HEK293T (cell line): ENCODE measurements at places on chromosomes 16 and 17.

DNA sequence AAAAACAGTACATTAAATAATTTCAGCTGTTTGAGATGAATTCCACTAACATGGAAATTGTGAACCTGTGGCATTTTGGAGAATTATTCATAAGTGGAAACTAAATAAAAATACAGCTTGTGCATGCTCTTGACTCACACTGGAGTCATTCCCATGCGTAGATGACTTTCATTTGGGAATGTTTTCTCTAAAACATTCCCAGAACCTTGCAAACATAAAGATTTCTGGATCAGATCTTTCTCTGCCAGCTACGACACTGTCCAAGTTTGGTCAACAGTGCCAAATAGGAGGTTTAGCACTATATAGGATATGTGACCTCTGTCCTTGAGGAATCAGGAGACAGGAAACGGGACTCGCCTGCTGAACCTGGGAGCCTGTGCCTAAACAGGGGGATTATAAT lies 400.9 kb downstream of the SLC39A11 start:
- DNase-seq, result no peak

GRCh38 chr16:9105189-9105588 lies 13.7 kb downstream of the HAPSTR1 start:
- DNase-seq, result no peak

DNA sequence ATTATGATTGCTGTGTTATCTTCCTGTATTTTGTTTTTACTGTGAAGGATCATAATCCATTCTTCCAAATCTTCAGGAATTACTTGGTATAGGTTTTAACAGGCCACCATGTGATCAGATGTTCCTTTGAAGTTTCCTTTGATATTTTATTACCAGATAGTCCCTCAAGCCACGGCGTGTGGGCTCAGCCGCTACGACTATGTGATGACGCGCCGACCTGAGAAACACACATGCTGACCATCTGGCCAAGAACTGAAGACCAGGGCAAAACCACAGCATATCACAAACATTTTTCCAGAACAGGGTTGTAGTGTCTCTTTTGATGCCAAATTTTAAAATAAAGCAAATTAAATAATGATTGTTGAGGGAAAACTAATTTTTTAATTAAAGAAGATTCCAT lies 47.3 kb downstream of the ZCCHC14 start:
- DNase-seq, result no peak

GRCh38 chr17:45311760-45312476 lies 4.9 kb downstream of the MAP3K14 start:
- DNase-seq, result no peak

- DNase-seq, result no peak
Observed at GRCh38 chr17:82012640-82013295, 9.9 kb downstream of the CENPX start.

DNA sequence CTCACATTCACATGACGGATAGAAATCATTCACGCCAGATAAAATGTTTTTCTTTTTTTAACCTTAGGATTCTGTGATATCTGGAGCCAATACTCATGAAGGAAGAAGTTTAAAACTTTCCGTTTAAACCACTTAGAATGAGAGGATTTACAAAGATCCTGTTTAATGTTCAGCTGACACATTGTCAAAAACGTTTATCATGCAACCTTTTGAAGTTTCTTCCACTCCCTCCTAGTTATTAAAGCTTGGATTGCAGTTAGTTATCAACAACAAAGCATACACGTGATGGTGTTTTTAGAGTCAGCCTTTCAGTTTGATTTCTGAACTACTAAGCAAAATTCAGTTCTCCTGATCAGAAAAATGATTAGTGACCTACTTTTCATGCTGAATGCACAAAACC lies 143.3 kb upstream of the AXIN2 start:
- DNase-seq, result no peak

DNA sequence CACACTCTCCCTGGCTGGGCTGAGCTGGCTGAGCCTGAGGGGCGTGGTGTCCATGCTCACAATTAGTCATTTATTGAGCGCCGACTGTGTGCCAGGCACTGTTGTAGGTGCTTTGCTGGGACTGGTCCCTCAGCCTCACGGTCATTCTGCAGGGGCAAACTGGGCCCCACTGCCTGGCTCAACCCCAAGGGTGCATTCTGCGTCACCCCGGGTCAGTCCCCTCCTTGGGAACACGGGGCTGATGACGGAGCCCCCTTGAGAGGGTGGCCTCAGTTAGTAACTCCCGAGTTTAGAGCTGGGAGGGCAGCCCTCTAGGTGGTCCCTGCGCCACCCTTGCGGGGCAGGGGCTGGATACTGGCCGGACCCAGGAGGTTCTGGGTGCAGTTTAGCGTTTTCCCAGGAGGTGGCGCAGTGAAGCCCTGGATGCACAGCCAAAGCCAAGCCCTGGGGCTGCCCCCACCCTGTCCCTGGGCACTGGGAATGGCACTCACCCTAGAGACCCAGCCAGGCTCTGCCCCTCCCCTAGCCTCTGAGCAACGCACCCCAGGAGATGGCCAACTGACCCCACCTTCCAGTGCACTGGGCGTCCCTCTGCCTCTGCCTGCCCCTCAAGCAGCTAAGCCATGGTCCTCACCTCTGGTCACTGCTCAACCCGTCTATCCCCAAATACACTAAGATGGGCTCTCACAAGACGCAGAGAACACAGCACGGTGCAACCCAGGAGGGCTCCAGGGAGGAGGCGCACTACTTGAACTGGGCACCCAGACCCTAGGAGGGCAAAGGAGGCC lies 243.2 kb upstream of the GSE1 start:
- peak; percentile 80 for DNase-seq

- DNase-seq, result no peak
Observed at GRCh38 chr17:1755827-1756262, 6.0 kb upstream of the SERPINF1 start.

DNA sequence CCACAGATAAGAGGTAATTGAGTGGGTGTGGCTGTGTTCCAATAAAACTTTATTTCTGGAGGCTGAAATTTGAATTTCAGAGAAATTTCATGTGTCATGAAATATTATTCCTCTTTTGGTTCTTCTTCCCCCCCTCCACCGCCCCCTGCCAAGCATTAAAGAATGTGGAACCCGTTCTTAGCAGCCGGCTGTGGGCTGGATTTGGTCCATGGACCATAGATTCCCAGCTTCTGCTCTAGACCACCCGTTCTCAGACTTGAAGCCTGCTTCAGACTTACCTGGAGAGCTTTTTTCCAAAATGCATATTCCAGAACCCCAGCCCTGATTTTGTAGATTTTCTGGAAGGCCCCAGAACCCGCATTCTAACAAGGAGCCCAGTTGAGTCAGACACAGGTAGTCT lies 15.1 kb upstream of the LASP1NB start:
- no peak for DNase-seq
